ENCODE measurements at places on chromosomes 3 and 15. TPM values are rescaled to one million over a fixed set of nuclear protein-coding genes. Genes with fewer than 3 reads are reported as not detected.

- no peaks in the 10 kb centered on the region for H3K36me3 ChIP-seq
- no peak overlapping the region for H3K4me3 ChIP-seq
- peak; percentile 11 for DNase-seq
- no peaks in the 10 kb centered on the region for H3K27me3 ChIP-seq
- peak overlapping the region; percentile 42 for H3K27ac ChIP-seq
Measured at GRCh38 chr15:98076021-98076816, 115.7 kb downstream of the ARRDC4 start.

GRCh38 chr3:65894679-65895453, 143.9 kb downstream of the MAGI1 start:
- no peak overlapping the region for H3K27ac ChIP-seq
- H3K4me3 ChIP-seq, result no peak overlapping the region
- H3K4me1 ChIP-seq, result no peaks in the 10 kb centered on the region
- H3K36me3 ChIP-seq, result no peaks in the 10 kb centered on the region

DNA sequence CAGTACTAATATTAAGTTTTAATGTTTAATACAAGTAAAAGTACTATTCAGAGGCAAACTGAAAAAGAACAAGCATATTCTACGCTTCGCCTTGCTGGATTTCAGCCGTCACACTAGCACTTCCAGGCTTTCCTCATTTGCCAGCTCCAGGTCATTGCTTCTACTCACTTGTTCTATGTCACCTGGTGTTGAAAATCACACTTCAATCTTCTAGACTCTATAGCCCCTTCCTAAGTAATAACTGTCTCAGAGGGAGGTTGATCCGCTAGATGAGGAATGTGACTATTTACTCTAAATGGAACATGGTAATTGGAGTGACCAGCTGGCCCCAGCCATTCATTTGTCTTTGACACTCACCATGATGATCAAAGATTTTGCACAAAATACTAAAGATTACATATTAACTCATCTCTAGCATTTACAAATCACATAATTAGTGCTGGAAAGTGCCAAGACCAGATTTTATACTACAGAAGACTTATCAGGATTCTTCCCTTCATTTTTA, 92.0 kb downstream of the GAP43 start:
- H3K4me1 ChIP-seq, result no peaks in the 10 kb centered on the region
- H3K4me3 ChIP-seq, result no peak overlapping the region
- H3K27me3 ChIP-seq, result no peaks in the 10 kb centered on the region

- no peaks in the 10 kb centered on the region for H3K27me3 ChIP-seq
- H3K27ac ChIP-seq, result peak overlapping the region; percentile 9
- DNase-seq, result no peak
- H3K36me3 ChIP-seq, result no peaks in the 10 kb centered on the region
- no peak overlapping the region for H3K4me3 ChIP-seq
Measured at GRCh38 chr3:16373341-16373946, 108.4 kb downstream of the OXNAD1 start.

DNA sequence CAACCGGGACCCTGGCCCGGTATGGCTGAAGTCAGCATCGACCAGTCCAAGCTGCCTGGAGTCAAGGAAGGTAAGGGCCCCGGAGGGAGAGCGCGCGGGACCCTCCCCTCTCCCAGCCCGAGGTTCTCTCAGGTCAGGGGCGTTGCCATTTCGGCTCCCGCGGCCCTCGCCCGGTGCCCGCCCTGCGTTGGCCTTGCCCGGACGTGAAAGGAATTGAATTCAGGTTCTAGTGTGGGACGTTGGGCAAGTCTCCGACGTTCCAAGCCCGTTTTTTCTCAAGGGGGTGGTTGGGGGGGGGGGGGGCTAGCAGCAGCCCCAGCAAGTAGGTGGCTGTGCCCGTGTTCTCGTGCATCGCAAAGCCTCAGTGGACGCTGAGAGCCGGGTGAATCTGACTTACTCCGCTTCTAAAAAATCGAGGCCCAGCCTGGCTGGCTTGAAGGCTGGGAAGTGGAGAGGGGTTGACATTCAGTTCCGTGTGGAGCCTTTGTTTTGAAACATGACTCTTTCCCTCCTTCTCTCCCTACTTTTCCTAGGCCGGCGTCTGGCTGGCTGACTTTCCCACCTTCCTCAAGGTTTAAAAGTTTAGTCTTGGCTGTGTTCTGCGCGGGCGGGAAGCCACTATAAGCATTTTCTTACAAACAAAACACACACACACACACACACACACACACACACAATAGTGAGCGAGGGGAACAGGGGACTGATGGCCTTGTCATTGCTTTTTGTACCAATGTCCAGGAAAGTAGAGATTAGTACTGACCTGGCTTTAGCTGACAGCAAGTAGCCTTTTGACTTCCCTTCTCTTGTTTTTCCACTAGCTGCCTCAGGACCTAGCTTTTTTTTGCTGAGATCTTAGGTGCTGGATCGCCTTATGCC, at the start of gene UTS2B:
Gene UTS2B, minus strand, starts transcription at position 873 of the 876 bp plus-strand sequence. CDS start 48,337 bp downstream, outside the sequence.
- peak; percentile 69 for DNase-seq
- H3K4me1 ChIP-seq, result peaks cover 43% of the 10 kb centered on the region
- no peaks in the 10 kb centered on the region for H3K36me3 ChIP-seq
- H3K4me3 ChIP-seq, result peak within 1 kb of the TSS; percentile 98
- H3K27ac ChIP-seq, result peak within 1 kb of the TSS; percentile 94

- H3K36me3 ChIP-seq, result no peaks in the 10 kb centered on the region
- DNase-seq, result no peak
- H3K27ac ChIP-seq, result no peak overlapping the region
- H3K4me3 ChIP-seq, result no peak overlapping the region
- H3K27me3 ChIP-seq, result no peaks in the 10 kb centered on the region
- no peaks in the 10 kb centered on the region for H3K4me1 ChIP-seq
Measured at GRCh38 chr3:58962816-58963215, 87.0 kb downstream of the CFAP20DC start.

- no peak for DNase-seq
- H3K4me1 ChIP-seq, result peaks cover 2% of the 10 kb centered on the region
- no peak overlapping the region for H3K27ac ChIP-seq
- H3K4me3 ChIP-seq, result no peak overlapping the region
Measured at GRCh38 chr15:93520206-93520605, 431.2 kb upstream of the RGMA start.

- no peak for DNase-seq
- no peak overlapping the region for H3K4me3 ChIP-seq
- H3K36me3 ChIP-seq, result no peaks in the 10 kb centered on the region
Measured at GRCh38 chr3:122031123-122031468, 9.0 kb upstream of the ILDR1 start.

DNA sequence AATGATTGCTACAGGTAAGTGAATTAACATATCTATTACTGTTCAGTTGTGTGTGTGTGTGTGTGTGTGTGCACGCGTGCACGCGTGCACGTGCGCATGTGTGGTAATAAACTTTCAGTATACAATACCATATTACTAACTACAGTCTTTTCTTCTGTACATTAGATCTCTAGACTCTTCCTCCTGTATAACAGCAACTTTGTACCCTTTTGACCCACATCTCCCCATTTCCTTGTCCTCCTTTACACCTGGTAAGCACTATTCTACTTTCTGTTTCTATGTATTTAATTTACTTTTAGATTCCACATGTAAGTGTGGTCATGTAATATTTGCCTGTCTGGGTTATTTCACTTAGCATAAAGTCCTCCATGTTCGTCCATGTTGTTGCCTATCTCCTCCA, 29.1 kb upstream of the GOLIM4 start:
- no peaks in the 10 kb centered on the region for H3K36me3 ChIP-seq
- peaks cover 4% of the 10 kb centered on the region for H3K4me1 ChIP-seq
- no peak overlapping the region for H3K27ac ChIP-seq
- H3K4me3 ChIP-seq, result no peak overlapping the region
- DNase-seq, result no peak
- no peaks in the 10 kb centered on the region for H3K27me3 ChIP-seq

DNA sequence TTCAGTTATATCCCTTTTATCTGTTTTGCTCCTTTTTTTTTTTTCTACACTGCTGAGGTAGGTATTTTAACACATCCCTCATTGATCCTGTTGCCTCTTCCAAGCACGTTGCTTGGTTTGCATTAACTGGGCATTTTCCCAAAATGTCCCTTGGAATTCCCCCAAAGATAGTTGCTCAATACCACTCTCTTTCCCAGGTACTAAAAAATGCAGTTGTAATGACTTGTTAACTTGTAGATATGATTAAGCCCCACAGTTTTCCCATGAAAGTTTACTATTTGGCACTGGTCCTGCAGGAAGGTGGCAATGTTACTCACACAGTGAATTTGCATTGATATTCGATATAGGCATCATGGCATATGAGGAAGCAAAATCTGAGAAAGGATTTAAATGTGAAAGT, 67.1 kb downstream of the GRM7 start:
- no peaks in the 10 kb centered on the region for H3K4me1 ChIP-seq
- no peak overlapping the region for H3K27ac ChIP-seq
- H3K36me3 ChIP-seq, result no peaks in the 10 kb centered on the region
- DNase-seq, result no peak

DNA sequence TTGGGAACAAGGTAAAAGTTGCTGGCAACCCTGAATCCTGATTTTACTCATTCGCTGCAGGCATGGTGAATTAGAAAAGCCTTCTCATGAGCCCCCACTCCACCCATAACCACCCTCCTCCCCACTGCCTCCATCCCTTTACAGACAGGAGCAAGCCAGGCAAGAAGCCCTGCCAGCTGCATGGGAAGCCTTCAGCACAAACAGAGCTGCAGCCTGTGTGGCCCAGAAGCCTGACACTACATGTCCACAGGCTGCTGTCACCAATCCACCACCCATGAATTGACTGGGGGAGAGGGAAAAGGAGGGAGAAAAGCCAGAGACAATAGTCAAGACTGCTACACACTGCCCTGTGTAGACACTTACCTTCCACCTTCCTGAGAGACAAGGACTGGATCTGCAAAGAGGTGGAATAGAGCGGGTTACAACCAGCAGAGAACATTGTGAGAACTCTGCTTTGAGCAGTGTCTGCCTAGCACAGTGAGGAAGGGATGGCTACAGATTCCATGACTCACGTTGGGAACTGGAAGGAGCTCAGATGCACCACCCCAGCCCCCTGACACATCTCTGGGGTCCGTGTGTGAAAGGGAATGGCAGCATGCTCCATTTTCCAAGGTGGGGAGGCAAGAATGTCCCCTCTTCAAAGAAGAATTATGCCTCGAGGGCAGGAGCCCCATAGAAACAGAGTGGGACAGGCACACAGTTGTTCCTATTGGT, 33.9 kb downstream of the DZIP1L start:
- DNase-seq, result no peak
- no peaks in the 10 kb centered on the region for H3K36me3 ChIP-seq
- no peak overlapping the region for H3K4me3 ChIP-seq
- H3K27me3 ChIP-seq, result no peaks in the 10 kb centered on the region
- H3K27ac ChIP-seq, result no peak overlapping the region
- peaks cover 9% of the 10 kb centered on the region for H3K4me1 ChIP-seq

- DNase-seq, result no peak
- H3K27ac ChIP-seq, result no peak overlapping the region
- no peak overlapping the region for H3K4me3 ChIP-seq
- H3K36me3 ChIP-seq, result no peaks in the 10 kb centered on the region
Measured at GRCh38 chr3:45343947-45344346, 44.4 kb upstream of the LARS2 start.

DNA sequence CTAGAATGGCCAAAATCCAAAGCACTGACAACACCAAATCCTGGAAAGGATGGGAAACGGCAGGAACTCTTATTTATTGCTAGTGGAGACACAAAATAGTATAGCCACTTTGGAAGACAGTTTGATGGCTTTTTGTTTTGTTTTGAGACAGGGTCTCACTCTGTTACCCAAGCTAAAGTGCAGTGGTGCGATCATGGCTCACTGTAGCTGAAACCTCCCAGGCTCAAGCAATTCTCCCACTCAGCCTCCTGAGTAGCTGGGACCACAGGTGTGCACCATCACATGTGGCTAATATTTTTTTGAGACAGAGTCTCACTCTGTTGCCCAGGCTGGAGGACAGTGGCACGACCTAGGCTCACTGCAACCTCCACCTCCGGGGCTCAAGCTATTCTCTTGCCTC, 27.3 kb upstream of the GPR160 start:
- H3K27ac ChIP-seq, result no peak overlapping the region
- H3K36me3 ChIP-seq, result no peaks in the 10 kb centered on the region
- H3K4me3 ChIP-seq, result no peak overlapping the region
- H3K4me1 ChIP-seq, result no peaks in the 10 kb centered on the region
- no peak for DNase-seq

DNA sequence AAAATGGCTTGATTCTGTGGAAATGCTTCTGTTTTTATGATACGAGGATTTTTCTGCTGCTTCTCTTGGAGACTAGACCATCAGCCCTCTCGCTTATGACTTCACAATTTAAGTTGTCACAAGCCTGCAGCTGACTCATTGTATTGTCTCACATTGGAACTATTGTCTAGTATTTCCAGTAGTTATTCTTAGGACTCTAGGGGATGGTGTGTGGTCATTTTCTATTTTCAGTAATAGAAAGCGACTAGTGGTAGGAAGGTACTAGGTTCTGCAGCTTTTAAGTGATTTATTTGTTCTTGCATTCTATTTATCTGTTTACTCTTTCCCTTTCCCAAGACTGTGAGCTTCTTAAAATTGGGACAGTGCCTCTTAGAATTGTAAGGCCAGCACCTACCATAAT, 66.3 kb upstream of the CRTC3 start:
- H3K4me3 ChIP-seq, result no peak overlapping the region
- H3K27ac ChIP-seq, result peak overlapping the region; percentile 14
- H3K36me3 ChIP-seq, result peaks cover 30% of the 10 kb centered on the region
- H3K4me1 ChIP-seq, result no peaks in the 10 kb centered on the region

- H3K27me3 ChIP-seq, result no peaks in the 10 kb centered on the region
- H3K4me3 ChIP-seq, result no peak overlapping the region
- no peaks in the 10 kb centered on the region for H3K36me3 ChIP-seq
- H3K4me1 ChIP-seq, result no peaks in the 10 kb centered on the region
- DNase-seq, result no peak
- H3K27ac ChIP-seq, result no peak overlapping the region
Measured at GRCh38 chr15:70133296-70133695, 35.6 kb upstream of the TLE3 start.

DNA sequence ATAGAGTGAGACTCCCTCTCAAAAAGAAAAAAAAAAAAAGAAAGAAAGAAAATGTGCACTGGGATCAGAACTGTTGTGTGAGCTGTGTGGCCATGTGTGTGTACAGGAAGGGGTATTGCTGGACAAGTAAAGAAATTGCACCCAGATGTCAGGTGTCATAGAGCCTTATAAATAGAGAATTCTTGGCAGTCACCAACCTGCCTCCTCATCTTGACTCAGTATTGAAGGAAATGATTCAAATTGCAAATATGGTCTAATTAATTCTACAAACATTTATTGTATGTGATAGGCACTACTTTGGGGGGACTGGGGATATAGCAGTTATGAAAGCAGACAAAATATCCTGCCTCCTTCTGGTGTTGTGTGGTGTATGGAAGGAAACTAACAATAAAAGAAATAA, 243.8 kb upstream of the TTC14 start:
- H3K27me3 ChIP-seq, result no peaks in the 10 kb centered on the region
- H3K36me3 ChIP-seq, result no peaks in the 10 kb centered on the region
- H3K27ac ChIP-seq, result no peak overlapping the region
- no peak overlapping the region for H3K4me3 ChIP-seq
- H3K4me1 ChIP-seq, result no peaks in the 10 kb centered on the region

Gene TRPM7
- total RNA-seq, result 96.5 TPM

Gene P3H2
- total RNA-seq, result 39.1 TPM

Gene CIB2
- 10.3 TPM for total RNA-seq

Gene CHST14
- total RNA-seq, result 2.9 TPM

Gene TMEM212
- total RNA-seq, result not detected

Gene LYZL4
- not detected for total RNA-seq

Gene PP2D1
- not detected for total RNA-seq

Gene CEMIP
- total RNA-seq, result 0.27 TPM

All from transverse colon (tissue), 4 donors.